Activated CD4-positive, alpha-beta memory T cell treated with anti-CD3 and anti-CD28 coated beads, Interleukin-2, amount 10 ng/mL, durations not matched to agents 7 days and 5 days (primary cell): ENCODE measurements at places on chromosomes 12 and 14.
A peak's percentile ranks its signal among the peaks of the same experiment; 100 is the strongest.

- no peak for DNase-seq
Measured at GRCh38 chr14:22448905-22449599, 140.0 kb downstream of the DAD1 start.

DNA sequence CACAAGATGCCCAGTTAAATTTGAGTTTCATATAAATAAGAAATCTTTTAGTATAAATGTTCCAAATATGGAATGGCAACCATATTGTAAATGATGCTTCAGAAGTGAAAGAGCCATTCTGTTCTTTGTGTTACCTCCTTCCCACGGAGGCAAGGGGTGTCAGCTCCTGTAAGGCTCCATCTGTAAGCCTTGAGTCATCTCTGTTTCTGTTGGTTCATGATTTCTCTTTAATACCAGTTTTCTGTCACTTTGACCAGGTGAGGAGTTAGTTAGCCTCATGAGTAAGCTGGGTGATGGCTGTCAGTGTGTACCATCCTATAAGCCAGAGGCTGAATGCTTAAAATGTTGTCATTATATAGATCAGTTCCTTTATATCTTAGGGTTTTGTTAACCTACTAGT, 61.9 kb downstream of the TMEM30B start:
- no peak for DNase-seq

GRCh38 chr14:37695866-37696265, 100.4 kb downstream of the TTC6 start:
- no peak for DNase-seq

DNA sequence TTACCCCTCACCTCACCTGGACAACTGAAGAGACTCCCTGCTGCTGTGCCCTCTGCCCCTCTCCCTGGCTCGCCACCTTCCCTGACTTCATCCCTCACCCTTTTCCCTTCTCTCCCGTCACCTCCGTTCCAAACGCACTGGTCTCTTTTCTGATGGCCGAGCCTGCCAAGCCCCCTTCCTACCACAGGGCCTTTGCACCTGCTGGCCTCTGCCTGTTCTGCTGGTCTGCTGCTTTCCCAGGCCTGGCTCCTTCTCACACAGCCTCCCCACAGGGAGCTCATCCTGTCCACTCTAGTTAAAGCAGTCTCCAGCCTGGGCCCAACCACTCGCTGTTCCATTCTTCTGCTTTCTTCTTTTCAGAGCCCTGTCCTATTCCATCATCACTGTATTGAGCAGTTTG, 34.6 kb downstream of the RBM19 start:
- DNase-seq: no peak

GRCh38 chr12:12538535-12538934, 24.1 kb downstream of the DUSP16 start:
- DNase-seq: no peak

DNA sequence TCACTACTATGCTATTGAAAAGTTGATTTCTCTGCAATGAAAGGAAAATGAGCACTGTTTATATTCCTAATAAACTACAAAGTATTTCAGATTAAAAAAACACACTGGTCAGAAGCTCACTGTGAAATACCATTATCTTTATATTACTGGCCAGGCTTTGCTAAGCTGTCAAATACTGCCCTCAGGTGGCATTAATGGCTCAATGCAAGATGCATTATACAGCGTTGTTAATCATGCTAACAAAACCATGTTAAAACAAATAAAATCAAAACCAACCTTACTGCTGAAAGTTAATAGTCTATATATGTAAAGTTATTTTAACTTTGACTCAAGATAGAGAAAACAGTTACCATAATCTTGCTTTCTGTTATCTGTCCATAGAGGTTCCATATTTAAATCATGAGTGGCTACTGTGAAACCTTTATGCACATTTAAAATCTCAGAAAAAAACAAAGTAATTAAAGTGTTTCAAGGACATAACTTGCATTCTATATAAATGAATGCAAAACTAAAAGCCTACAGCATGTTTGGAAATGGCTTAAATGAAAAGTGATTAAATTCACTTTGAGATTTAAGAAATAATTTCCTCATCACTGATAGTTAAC, 121.7 kb downstream of the RALGAPA1 start:
- peak; percentile 39 for DNase-seq

GRCh38 chr14:75519826-75520728, 2.2 kb upstream of the BATF start:
- DNase-seq: no peak

GRCh38 chr12:118526255-118527095, 150.1 kb downstream of the SUDS3 start:
- DNase-seq: no peak

DNA sequence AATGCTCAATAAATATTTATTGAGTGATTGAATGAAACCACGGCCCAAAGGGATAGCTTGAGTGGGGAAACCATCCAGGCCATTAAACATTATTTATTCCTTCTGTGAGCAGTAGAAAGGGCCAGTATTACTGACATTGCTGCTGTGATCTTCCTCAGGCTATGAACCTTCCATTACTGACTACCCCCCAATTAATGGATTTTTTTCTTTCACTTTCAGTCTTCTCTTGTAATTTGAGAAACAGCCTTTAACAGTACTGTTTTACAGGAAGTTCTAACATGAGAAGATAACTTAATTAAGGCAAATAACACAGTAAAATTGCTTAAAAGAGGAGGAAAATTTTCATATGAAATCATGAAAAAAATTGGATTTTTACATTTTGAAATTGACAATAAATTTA, 629.5 kb downstream of the TRHDE start:
- DNase-seq: no peak

- no peak for DNase-seq
Measured at GRCh38 chr12:105876396-105876927, 262.3 kb downstream of the NUAK1 start.
